ENCODE measurements at places on chromosomes 4 and X. TPM values are rescaled to one million over a fixed set of nuclear protein-coding genes. Genes with fewer than 3 reads are reported as not detected.

DNA sequence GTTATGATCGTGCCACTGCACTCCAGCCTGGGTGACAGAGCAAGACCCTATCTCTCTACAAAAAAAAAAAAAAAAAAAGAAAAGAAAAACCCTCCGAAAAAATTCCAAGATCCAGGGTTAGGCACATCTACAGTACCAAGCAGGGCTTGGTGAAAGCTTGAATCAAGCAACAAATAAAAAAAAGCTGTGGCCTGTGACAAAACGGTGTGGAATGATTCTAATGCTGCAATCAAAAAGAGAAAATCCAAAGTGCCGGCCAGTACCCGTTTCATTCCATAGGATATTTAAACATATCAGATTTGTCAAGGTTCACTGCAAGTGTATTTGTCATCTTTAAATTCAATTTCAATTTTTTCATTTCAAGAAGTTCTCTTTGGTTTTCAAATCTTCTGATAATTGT, 20.5 kb downstream of the RWDD4 start:
- DNase-seq, result no peak

GRCh38 chr4:105509714-105510113, 35.9 kb upstream of the PPA2 start:
- DNase-seq, result no peak

- no peak for DNase-seq
Measured at GRCh38 chr4:6391186-6391851, 81.1 kb downstream of the PPP2R2C start.

- peak; percentile 17 for DNase-seq
Measured at GRCh38 chrX:5876984-5877596, 351.6 kb downstream of the NLGN4X start.

GRCh38 chr4:168220893-168221292, 97.7 kb downstream of the DDX60 start:
- no peak for DNase-seq

- no peak for DNase-seq
Measured at GRCh38 chr4:153728660-153729059, 31.2 kb downstream of the RNF175 start.

- DNase-seq, result peak; percentile 63
Measured at GRCh38 chr4:24686866-24687692, 102.7 kb upstream of the DHX15 start.

- DNase-seq, result no peak
Measured at GRCh38 chrX:102339312-102340298, 92.6 kb downstream of the NXF2 start.

- no peak for DNase-seq
Measured at GRCh38 chrX:146056511-146057081, 239.0 kb downstream of the SLITRK2 start.

DNA sequence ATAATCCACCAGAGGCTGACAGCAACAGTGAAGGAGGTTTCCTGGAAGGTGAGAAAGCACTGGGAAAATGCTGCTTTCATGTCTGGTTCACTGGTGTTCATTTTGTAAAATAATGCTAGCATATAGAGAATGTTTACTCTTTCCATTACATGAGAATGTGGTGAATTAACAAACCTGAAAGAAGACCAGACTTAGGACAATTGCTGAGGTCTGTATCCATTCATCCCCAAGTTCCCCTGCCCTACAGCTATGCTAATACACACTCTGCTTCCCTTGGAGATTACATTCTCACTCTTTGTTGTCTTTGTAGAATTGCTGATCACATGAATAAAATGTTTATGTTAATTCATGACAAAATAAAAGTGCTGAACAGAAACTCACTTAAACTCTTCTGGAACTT, 99.5 kb downstream of the ARHGAP6 start:
- no peak for DNase-seq

- DNase-seq, result no peak
Measured at GRCh38 chr4:35948171-35948570, 296.1 kb downstream of the ARAP2 start.

DNA sequence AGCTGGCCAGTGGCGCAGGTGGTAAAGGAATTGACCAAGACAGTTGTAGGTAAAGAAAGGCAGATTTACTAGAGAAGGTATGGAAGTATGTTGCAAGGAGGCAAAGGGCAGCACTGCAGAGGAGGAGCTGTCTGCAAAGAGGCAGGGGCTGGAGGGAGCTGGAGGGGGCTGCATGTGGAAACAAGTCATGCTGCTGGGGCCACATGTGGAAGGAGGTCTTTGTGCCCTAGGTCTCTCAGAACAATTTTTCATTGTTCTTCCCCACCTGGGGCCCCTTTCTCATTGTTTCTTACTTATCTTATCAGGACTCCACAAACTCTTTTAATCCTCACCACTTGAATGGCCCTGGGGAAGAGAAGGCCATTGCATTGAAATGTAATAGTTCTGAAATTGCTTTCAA, 144.8 kb upstream of the PLAC1 start:
- no peak for DNase-seq

DNA sequence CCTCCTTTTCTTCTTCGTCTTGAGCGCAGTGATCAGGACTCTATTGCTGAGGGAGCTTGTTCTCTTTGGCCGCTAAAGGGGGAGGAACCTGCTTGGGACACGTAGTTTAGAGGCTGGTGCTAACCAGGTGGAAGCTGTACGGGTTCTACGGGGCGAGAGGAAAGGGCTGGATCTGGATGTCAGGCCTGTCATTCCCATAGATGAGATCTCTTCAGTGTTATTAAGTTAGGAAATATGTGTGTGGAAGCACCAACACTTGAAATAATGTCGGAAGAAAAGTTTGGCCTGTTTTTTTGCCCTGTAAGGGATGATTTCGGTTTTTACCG, 643 bp downstream of the SRP72 start:
- DNase-seq, result peak; percentile 53

DNA sequence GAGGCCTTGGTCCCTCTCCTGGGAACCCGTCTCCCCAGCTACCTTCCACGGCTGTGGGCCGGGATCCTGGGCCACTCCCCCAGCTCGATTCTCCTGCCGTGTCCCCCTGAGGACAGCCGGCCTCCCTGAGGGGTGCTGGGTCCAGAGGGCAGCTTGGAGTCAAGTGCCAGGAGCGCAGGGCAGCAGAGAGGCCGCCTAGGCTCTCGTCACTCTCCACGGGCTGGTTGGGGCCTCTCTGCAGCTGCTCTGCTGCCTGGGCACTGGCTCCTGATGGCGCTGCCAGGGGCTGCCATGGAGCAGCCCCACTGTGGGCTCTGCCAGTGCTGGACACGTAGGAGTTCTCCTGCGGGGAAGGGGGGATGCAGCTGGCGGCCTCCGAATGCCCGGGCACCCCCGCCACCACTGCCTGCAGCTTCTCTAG, 6.7 kb downstream of the IRAK1 start:
- no peak for DNase-seq

GRCh38 chrX:13373027-13373426, 53.2 kb upstream of the ATXN3L start:
- no peak for DNase-seq

DNA sequence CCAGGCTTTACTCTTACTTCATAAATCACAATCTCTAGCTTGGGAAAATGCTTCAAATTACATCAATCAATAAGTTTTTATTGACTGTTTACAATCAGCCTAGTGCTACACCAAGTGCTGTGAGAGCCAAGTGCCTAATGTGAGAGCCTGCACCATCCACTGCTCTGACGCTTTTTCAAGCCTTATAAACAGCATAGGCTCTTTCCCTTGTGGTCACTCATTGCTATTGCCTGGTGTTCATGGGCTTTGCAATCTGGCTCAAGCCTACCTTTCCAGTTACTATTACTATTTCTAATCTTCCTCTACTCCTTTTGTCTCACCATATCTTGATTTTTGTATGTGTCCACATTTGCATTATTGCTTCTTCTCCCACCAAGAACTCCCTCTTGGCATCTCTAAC, 77.0 kb downstream of the REELD1 start:
- no peak for DNase-seq

DNA sequence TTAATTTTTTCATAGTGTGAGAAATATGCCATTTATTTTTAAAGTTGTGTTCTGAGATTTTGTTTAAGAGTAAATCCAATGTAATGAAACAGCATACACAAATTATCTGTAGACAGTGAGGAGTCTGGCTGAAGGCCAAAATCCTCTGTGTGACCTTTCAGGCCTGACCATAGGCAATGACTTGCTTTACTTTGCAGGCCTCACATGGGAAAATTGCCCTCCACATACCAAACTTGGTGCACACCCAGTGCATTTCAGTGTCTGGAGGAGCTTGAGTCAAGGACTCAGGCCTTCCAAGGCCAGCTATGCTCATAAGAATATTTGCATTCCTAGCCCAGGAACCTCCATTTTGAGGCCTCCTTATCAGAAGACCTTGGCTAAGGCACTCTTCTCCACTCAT, 430.1 kb downstream of the GABRG1 start:
- DNase-seq, result no peak

DNA sequence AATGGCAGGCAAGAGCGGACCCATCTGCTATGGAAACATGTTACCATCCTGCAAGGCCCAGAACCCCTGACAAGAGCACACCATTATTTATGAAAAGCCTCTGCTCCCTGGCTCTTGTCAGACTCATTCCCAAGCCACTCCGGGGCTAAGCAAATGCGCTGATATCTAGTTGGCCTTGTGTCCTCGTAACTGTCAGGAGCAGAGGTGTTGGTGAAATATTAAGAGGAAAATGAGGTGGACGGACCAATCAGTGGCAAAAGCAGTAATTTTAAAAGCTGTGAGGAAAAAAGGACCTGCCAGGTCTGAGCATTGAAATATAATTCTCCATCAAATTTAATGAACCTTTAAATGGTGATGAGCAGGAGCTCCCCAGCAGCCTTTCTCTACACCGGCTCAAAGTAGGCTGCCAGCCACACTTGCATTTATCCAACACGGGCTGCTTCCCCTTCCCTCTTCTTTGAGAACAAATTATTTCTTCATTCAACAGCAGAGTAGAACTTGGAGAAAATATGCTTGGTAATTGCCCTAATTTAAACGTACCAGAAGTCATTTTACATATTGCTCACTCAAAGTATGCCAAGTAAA, 214.3 kb downstream of the RASL11B start:
- no peak for DNase-seq

GRCh38 chrX:149511081-149511480, 6.0 kb upstream of the IDS start:
- no peak for DNase-seq

DNA sequence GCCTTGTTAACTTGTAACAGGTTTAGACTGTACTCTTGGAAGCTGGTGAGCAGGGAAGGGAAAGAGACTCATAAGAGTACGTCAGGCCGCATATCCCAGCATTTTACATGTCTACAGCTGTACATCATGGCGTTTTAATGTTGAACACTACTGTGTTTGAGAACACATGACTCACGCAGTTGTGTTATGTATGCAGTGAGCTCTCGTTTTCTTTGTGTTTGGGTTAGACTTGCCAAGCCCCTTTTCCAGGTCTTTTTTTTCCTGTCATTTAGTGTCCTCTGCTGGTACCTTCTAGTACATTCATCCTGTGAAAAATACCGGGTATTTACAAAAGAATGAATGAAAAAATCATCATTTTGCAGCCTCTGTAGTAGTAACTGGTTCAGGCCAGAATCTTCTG, 35.3 kb downstream of the SMS start:
- DNase-seq, result no peak

- DNase-seq, result no peak
Measured at GRCh38 chr4:173227756-173228155, 59.1 kb downstream of the GALNT7 start.

DNA sequence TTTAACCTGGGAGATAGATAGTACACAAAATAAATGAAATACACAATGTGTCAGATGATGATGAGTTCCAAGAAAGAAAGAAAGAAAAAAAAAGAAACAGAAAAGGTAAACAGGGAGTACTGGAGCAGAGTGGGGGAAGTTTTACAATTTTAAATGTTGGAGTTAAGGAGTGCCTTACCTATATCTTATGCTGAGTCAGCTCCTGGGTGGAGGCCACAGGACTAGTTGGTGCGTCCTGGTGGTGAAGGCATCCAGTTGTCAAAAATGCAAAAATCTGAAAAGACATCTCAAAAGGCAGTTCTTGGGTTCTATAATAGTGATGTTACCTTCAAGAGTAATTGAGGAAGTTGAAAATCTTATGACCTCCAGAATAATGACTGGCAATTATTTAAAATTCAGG, 42.4 kb upstream of the MTMR8 start:
- DNase-seq, result no peak

DNA sequence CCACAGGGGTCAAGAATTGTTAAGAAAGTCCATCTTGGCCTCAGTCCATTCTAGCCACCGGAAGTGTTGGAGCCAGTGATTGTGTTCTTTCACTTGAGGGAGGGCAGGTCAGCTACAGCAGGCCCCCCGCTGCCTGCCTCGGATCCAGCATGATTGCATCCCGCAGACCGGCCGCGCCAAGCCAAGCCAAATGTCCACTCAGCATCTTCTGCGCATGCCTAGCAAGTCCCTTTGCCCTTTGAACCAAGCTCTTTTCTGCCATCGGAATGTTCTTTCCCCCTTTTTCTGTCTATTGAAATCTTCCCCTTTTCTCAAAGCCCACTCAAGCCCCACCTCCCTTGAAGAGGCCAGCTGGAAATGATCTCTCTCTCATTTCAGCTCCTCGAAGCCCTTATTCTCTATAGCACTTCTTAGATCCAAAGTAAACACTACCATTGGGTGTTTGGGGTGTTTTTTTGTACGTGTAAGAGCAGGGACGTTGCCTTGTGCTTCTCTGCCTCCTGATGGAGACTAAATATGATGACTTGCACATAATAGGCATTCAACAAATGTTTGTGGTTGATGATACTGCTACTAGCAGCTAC, 147.8 kb upstream of the BCOR start:
- DNase-seq, result no peak

DNA sequence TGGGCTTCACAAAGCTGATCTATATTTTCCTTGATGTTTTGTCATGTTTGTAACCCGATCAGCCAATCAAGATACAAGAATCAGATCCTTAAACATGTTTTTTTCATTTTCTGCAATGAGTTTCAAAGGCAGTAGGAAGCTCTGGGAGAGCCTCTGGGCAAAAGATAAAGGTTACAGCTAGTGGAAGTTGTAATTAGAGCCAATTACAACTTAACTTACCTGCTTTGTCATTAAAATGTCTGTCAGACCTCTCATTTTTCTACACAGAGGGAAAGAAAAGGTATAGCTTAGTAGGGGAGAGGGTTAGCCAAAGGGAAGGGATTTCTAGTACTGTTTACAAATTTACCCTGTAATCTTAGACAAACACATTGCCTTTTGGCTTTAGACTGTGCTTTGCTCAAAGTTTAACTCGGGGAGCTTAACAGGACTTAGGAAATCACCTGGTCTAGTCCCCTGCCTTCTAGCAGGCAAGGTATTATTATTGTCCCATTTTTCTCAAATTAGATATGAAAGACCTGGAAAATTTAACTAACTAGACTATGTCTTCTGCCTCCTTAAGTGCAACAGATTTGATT, 55.8 kb downstream of the FGF16 start:
- DNase-seq, result no peak

- DNase-seq, result no peak
Measured at GRCh38 chr4:95599777-95600400, 51.1 kb upstream of the UNC5C start.

- no peak for DNase-seq
Measured at GRCh38 chr4:52622564-52622963, 36.5 kb downstream of the USP46 start.

P2RY8 gene
- 0.66 TPM for total RNA-seq

MRFAP1 gene
- 97.9 TPM for total RNA-seq

ADAM29 gene
- total RNA-seq, result not detected

KCNIP4 gene
- total RNA-seq, result not detected

ZNF630 gene
- 4.2 TPM for total RNA-seq

CFAP99 gene
- total RNA-seq, result not detected

SLC7A11 gene
- total RNA-seq, result 3.4 TPM

PNMA6F gene
- not detected for total RNA-seq

STBD1 gene
- 6.2 TPM for total RNA-seq

EMCN gene
- 3.4 TPM for total RNA-seq

GLUD2 gene
- 4.0 TPM for total RNA-seq

FAM114A1 gene
- total RNA-seq, result 43.2 TPM

HPSE gene
- 0.99 TPM for total RNA-seq

TIGD2 gene
- total RNA-seq, result 3.6 TPM

UBQLN2 gene
- 7.9 TPM for total RNA-seq

ETDA gene
- total RNA-seq, result not detected

CT45A2 gene
- not detected for total RNA-seq

Measured in body of pancreas (tissue), 4 donors.